ENCODE measurements at places on chromosomes 16 and 17.

DNA sequence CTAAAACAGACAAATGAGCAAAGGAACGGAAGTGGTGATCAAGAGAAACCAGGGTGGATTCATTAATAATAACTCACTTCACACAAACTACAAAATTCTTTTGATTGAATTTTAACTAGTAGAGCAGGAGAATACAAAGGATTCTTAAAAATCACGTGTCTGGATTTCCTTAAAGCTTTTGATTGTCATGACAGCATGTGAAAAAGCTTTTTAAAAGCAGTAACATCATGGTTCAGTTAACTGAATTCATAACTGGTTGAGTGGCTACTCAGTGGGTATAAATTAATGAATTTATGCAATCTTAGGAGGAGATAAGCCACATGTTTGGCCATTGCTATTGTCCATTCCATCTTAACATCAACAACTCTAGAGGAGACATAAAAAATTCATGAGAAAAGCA lies 333.2 kb downstream of the SLC39A11 start:
- no peak overlapping the region for H3K27ac ChIP-seq
- H3K4me3 ChIP-seq = no peak overlapping the region
- H3K4me1 ChIP-seq = no peaks in the 10 kb centered on the region
- H3K36me3 ChIP-seq = no peaks in the 10 kb centered on the region

DNA sequence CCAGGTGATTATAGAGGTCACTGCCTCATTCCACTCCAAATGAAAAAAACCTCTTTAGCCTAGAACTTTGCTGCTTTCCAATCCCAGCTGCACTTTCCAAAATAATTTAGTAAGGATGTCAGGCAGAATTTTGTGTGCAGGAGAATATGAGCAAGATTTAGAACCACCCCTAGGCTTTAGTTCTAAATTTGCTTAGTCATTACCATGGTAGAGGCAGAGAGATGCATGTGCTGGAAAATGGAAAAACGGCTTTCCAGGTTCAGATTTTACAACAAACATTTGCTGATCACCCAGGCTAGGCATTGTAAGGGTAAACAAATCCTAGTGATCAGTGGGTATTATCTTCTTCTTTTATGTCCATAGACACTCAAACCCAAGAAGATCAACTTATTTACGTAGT lies 6.3 kb downstream of the KRT26 start:
- H3K4me1 ChIP-seq = no peaks in the 10 kb centered on the region
- no peak for DNase-seq
- no peak overlapping the region for H3K27ac ChIP-seq
- no peak overlapping the region for H3K4me3 ChIP-seq
- H3K36me3 ChIP-seq = no peaks in the 10 kb centered on the region

- DNase-seq = no peak
- H3K27ac ChIP-seq = no peak overlapping the region
- no peaks in the 10 kb centered on the region for H3K36me3 ChIP-seq
- H3K4me1 ChIP-seq = no peaks in the 10 kb centered on the region
- H3K4me3 ChIP-seq = no peak overlapping the region
Measured at GRCh38 chr16:86970726-86971125, 346.5 kb downstream of the C16orf95 start.

DNA sequence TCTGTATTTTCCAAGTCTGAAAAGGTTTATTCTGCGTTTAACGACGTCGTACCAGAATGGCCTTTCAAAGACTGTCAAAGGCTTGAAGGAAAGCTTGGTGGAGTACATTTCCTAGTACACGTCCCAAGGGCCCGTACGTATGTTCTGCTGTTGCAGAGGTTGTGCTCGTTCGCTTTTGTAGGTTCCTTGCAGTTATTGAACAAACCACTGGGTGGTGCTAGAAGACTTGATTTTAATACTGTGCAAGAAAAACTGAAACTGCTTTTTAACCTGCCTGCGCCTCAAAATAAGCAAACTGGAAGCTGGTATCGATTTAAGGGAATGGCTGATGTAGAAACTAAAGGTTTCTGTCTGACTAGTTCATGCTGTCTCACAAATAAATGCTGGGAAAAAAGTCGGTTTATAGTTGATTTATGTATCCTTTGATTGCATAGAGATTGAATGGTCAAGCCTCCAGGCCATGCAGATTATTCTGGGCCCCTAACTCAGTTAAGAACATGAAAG lies 54.6 kb downstream of the USP10 start:
- no peaks in the 10 kb centered on the region for H3K27me3 ChIP-seq
- no peak overlapping the region for H3K27ac ChIP-seq
- H3K4me3 ChIP-seq = no peak overlapping the region
- no peaks in the 10 kb centered on the region for H3K36me3 ChIP-seq

DNA sequence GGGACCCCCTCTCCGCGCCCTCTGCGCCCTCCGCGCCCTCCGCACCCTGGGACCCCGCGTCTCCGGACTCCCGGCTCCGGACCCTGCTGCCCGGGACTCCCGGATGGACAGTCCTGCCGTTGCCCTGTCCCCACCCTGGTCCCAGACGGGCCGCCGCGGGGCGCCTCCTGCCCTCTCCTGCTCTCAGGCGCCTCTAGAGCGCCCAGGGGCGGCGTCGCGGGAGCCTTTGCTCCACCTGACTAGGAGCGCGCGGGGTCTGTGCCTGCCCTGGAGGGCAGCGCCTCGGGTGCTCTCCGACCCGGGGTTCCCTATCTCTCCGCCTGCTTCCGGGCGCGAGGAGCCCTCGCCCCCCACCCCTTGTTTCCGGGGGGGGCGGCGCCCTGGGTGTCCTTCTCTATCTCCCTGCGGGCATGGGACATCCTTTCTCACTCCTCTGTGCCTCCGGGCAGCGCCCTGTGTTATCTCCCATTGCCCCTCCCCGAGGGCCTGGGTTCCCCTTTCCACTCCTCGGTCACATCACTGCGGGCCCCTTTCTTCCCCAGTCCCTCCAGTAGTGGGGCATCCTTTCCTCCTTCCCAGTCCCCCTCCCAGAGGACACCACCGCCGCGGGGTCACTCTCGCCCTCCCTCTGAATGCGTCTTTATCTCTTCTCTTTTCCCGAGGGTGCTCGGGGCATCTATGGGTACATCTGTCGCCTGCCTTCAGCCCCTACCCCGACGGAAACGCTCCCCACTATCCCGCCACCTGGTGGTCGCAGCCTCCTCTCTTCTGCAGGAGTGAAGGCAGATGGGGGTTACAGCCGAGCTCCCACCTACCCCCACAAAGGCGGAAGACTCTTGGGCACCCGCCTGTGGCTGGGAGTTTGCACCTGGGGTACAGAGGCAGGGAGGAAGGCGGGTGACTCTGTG lies 875 bp downstream of the PRKCB start:
- peak overlapping the region; percentile 64 for H3K4me3 ChIP-seq
- H3K36me3 ChIP-seq = no peaks in the 10 kb centered on the region
- peaks cover 4% of the 10 kb centered on the region for H3K4me1 ChIP-seq
- H3K27ac ChIP-seq = no peak overlapping the region
- H3K27me3 ChIP-seq = peaks cover 27% of the 10 kb centered on the region

GRCh38 chr16:27245276-27246172 lies 23.0 kb downstream of the NSMCE1 start:
- no peak overlapping the region for H3K4me3 ChIP-seq
- no peaks in the 10 kb centered on the region for H3K36me3 ChIP-seq
- no peak for DNase-seq

GRCh38 chr17:73561111-73561510 lies 83.1 kb downstream of the SDK2 start:
- no peak overlapping the region for H3K27ac ChIP-seq
- no peaks in the 10 kb centered on the region for H3K27me3 ChIP-seq
- no peaks in the 10 kb centered on the region for H3K36me3 ChIP-seq
- H3K4me1 ChIP-seq = peaks cover 28% of the 10 kb centered on the region
- no peak overlapping the region for H3K4me3 ChIP-seq

- H3K27me3 ChIP-seq = no peaks in the 10 kb centered on the region
- H3K27ac ChIP-seq = no peak overlapping the region
- no peaks in the 10 kb centered on the region for H3K36me3 ChIP-seq
- H3K4me1 ChIP-seq = no peaks in the 10 kb centered on the region
- DNase-seq = no peak
- no peak overlapping the region for H3K4me3 ChIP-seq
Measured at GRCh38 chr17:56499799-56500388, 93.6 kb upstream of the NOG start.

DNA sequence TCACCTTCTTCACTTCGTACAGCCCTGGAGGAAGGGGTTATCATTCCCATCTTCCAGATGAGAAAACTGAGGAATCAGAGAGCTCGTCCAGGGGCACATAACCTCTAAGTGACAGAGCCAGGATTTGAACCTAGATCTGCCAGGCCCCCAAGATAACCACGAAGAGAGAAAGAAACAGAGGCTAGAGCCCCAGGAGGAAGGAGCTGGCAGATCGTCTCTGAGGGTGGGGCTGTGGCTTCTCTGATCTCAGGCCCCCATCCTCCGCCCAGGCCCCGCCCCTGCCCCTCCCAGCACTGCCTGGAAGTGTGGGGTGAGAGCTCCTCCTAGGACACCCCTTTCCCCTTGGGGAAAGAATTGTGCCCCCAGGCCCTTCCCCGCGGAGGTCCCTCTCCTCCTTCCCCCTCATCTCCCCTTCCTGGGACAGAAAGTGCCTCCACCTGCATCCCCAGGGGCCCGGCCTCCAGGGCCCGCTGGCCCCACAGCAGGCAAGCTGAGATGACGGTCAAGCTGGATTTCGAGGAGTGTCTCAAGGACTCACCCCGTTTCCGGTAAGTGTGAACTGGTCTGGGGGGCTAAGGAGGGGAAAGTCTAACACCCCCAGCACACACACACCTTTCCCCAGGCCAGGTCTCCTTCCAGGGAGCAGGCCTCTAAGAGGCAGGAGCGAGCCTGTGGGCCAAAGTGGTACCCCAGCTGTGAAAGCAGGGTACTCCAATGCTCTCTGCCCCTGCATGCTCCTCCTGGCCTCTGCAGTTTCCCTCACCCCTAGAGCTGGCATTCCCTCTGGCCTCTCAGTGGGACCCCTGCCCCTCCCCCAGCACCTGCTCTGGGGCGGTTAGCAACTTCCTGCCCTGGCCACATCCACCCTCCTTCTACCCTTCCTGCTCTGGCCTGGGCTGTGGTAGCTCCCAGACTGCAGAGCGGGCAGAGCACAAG lies at the start of gene ACAP1:
Gene ACAP1 (plus strand): TSS at position 290 of the 936 bp plus-strand sequence. CDS start 206 bp downstream, at position 496.
- no peaks in the 10 kb centered on the region for H3K36me3 ChIP-seq
- H3K4me3 ChIP-seq = no peak within 1 kb of the TSS
- H3K4me1 ChIP-seq = peaks cover 15% of the 10 kb centered on the region
- peak within 1 kb of the TSS; percentile 51 for H3K27ac ChIP-seq

GRCh38 chr17:64270885-64271284 lies 7.8 kb upstream of the TEX2 start:
- no peaks in the 10 kb centered on the region for H3K36me3 ChIP-seq
- H3K4me1 ChIP-seq = no peaks in the 10 kb centered on the region
- no peak overlapping the region for H3K4me3 ChIP-seq

GRCh38 chr17:3986270-3986938 lies 22.2 kb upstream of the ATP2A3 start:
- H3K27ac ChIP-seq = no peak overlapping the region
- H3K27me3 ChIP-seq = no peaks in the 10 kb centered on the region
- peaks cover 15% of the 10 kb centered on the region for H3K4me1 ChIP-seq
- H3K36me3 ChIP-seq = no peaks in the 10 kb centered on the region

GRCh38 chr17:76497979-76498875 lies 3.0 kb downstream of the RHBDF2 start:
- H3K36me3 ChIP-seq = no peaks in the 10 kb centered on the region
- H3K27ac ChIP-seq = no peak overlapping the region
- DNase-seq = no peak
- H3K4me3 ChIP-seq = no peak overlapping the region
- H3K27me3 ChIP-seq = no peaks in the 10 kb centered on the region

GRCh38 chr17:38707678-38708351 lies 2.7 kb downstream of the MLLT6 start:
- H3K27ac ChIP-seq = no peak overlapping the region
- peaks cover 7% of the 10 kb centered on the region for H3K4me1 ChIP-seq
- no peak for DNase-seq
- peaks cover 8% of the 10 kb centered on the region for H3K27me3 ChIP-seq
- H3K36me3 ChIP-seq = no peaks in the 10 kb centered on the region

- peak overlapping the region; percentile 82 for H3K27ac ChIP-seq
- H3K27me3 ChIP-seq = no peaks in the 10 kb centered on the region
- no peaks in the 10 kb centered on the region for H3K36me3 ChIP-seq
- H3K4me3 ChIP-seq = peak overlapping the region; percentile 80
- DNase-seq = no peak
- H3K4me1 ChIP-seq = peaks cover 2% of the 10 kb centered on the region
Measured at GRCh38 chr17:41784207-41784744, 2.2 kb downstream of the JUP start.

DNA sequence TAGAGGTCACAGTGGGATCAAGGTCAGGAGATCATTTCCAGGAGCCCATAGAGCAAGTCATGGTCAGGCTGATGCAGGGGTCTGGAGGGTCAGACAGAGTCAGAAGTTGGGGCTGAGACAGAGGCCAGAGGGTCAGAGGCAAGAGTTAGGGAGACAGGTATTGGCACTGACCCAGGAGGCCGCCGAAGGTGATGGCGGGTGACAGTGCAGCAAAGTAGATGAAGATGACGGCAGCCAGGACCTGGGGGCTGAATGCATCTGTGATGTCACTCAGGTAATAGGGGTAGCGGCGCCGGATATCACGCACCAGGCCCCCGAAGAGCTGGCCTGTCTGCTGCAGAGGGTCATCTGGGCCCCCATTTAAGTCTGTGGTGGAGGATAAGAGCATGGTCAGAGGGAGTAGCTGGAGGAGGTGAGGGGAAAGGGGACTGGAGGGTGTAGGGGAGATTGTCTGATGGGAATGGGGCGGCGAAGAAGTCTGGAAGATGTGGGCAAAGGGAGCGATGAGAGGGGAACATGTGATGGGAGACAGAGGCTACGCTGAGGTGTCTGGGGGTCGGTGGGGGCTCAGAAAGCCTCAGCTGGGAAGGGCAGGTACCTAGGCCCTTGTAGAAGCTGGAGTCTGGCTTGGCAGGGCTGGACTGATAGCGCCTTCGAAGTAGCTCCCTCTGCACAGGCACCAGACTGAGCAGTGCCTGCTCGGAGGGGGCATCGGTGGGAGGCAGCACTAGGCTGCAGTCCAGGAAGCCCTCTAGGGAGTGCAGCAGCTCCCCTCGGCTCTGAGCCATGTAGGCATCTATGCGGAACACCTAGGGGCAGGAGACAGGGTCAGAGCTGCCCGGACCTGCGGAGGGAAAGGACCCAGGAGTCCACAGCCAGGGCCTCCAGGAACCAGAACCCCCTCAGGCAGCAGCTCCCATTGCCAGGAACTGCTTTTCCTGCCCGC lies 9.8 kb downstream of the SLC4A1 start:
- no peak overlapping the region for H3K4me3 ChIP-seq
- H3K27ac ChIP-seq = no peak overlapping the region
- no peaks in the 10 kb centered on the region for H3K4me1 ChIP-seq
- no peaks in the 10 kb centered on the region for H3K27me3 ChIP-seq
- no peaks in the 10 kb centered on the region for H3K36me3 ChIP-seq

DNA sequence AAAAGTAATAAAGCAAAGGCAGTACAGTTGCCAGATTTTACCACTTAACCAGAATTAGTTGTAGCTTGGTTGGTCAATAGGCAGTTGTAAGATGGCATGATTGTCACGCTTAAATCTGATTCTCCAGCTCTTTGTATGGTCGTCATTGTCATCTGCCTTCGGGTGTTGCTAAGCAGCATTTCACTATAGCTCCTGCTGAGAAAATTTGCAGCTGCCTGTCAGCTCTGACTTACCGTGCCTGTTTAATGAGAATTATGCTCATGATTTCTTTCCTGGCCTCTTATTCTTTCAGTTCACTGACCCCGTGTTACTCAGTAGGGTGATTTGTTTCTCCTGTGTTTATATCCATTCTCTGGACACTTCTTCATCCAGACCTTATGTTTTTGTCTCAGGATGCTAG lies 66.7 kb downstream of the TANGO6 start:
- no peaks in the 10 kb centered on the region for H3K27me3 ChIP-seq
- DNase-seq = no peak
- no peaks in the 10 kb centered on the region for H3K36me3 ChIP-seq
- H3K27ac ChIP-seq = no peak overlapping the region
- no peak overlapping the region for H3K4me3 ChIP-seq
- peaks cover 2% of the 10 kb centered on the region for H3K4me1 ChIP-seq

Data from H1 (cell line).